ENCODE measurements at places on chromosomes 3 and 15.

GRCh38 chr3:51670053-51670822 lies 814 bp upstream of the TEX264 start:
- DNase-seq = no peak

DNA sequence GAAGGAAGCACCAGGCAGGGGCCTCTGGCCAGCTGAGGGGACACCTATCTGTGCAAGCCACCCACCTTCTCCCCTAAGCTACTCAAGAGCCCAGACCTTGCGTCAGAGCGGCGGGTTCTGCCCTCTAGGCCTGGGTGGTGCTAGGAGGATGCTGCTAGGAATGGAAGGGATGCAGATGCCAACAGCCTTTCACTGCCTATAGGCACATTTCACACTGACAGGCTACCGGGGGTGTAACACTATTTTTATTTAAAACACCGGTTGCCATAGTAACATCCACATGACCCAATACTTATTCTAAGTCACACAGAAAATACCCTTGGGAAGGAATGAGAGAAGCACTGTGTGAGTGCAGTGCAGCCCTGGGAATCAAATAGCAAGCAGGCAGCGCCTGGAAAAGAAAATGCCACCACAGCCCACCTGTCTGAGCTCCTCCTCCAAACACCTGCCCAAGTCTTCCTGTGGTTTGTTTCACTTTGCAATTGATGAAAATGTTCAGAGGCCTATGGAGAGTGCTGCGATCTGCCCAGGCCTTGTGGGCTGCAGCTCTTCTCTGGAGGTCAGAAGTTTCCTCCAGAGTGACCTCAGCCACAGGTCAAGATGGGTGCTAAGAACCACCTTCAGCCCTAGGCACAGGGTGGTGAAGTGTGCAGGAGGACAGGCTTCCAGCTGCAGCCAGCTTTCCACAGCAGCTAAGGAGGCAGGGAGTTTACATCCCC lies 113.5 kb upstream of the TOPAZ1 start:
- no peak for DNase-seq

DNA sequence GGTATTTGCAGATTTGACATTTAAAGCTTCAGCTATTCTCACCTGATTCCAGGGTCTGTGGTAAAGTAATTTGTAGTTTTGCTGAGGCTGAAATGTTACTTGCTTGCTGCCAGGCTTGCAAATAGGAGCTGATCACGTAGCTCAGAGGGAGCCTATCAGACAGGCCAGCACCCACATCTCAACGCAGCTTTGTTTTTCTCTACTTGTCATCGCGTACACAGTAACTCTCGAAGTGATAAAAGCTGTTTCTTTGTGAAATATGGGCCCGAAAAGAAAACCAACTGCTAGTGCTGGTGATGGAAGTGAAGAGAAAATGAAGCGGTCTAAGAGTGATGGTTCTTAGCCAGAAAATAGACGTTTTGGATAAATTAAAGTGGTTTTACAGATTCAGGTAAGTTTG lies 23.4 kb downstream of the RAB5A start:
- no peak for DNase-seq

- DNase-seq = no peak
Observed at GRCh38 chr3:174822320-174822719, 36.8 kb upstream of the NAALADL2 start.

- no peak for DNase-seq
Observed at GRCh38 chr3:126525091-126525852, 1.3 kb downstream of the CHST13 start.

DNA sequence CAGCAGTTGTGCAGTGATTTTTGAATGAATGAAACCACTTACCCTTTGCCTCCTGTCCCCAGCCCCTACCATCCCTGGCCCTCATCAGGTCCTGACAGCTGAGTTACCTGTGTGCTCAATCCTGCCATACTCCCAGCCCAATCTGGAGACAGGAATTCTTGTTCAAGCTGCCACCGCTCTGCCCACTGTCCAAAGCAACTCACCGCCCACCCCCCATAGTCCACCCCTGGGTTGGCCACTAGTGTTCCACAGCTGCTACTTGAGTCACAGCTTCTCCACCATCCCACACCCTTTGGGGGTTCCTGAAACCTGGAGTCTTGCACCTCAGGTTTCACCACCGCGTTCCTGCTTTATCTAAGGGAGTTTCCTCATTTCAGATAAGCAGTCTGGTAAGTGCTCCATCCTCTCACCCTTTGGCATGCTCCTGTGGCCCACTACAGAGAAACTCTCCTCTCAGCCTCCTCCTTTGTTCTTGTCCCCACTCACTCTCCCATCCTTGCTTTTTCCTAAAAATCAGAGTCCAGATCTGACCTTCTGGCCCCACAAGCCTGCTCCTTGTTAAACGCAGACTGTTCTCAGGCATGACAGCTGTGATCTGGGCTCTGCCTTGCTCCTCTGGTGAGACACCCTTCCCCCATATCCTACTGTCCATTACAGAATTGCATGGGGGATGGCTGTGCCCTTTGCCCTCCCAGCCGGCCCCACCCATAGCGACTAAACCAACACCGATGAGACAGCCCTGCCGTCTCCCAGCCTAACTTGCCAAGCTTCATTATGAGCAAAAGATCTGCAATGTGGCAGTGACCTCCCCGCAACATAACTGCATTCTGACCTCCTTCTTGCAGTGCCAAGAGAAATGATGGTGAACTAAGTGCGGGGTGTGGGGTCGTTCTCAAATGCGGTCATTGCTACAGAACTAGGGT lies 50.0 kb downstream of the CYP19A1 start:
- no peak for DNase-seq

DNA sequence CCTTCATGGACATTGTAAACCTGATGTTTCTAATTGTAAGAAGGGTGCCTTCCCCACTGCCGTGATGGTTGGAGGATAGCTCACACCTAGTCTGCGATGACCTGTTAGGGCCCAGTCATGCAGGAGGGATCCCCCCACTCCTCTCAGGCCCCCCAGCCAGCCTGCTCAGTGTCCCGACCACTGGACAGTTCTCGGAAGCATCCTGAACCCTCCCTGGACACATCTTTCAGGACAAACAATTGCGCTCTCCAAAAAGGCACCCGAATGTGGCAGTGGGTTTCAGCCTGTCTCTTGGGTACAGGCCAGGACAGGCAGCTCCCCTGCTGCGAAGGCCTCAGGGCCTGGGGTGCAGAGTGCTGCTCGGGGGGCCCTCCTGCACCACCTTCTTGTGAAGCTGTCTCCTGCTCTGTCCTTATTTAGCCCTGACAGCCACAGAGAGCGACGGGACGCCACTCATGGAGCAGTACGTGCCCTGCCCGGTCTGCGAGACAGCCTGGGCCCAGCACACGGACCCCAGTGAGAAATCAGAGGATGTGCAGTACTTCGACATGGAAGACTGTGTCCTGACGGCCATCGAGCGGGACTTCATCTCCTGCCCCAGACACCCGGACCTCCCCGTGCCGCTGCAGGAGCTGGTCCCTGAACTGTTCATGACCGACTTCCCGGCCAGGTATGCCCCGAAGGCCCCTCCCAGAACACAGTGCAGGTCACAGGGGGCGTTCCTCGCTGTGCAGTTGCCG lies 132.3 kb downstream of the LRRK1 start:
- peak; percentile 16 for DNase-seq

- no peak for DNase-seq
Observed at GRCh38 chr3:125128861-125129501, 73.2 kb upstream of the HEG1 start.

GRCh38 chr3:144200004-144200403 lies 228.4 kb downstream of the DIPK2A start:
- DNase-seq = no peak

DNA sequence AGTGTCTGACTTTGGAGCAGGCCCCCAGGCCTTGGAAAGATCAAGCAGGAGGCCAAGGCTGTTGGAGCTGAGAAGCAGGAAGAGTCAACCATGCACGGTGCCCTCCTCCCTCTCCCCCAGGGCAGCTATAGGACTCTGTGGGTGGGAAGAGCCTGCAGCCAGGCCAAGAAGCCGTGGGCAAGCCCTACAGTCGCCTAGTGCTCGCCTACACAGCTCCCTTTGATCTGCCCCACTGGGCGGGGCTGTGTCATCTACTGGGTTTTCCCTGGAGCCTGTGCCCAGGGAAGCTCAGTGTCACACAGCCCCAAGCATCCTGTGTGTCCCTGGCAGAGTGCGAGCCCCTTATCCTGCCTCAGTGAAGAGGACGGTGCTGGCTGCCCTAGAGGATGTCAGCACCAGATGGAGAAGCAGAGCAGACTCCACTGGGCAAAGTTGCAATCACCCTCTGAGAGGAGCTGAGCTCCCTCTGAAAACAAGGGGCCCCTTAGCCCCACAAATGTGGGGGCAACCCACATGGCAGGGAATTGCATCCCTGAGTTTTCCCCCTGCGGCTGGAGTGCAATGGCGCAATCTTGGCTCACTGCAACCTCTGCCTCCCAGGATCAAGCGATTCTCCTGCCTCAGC lies 72.2 kb downstream of the KLF13 start:
- DNase-seq = no peak

- no peak for DNase-seq
Observed at GRCh38 chr3:128859630-128860029, 19.8 kb upstream of the ACAD9 start.

- DNase-seq = no peak
Observed at GRCh38 chr15:68203956-68204355, 1.2 kb downstream of the CALML4 start.

GRCh38 chr3:100073714-100074307 lies 40.5 kb downstream of the FILIP1L start:
- DNase-seq = no peak
